Activated CD8-positive, alpha-beta T cell treated with anti-CD3 and anti-CD28 coated beads for 36 hours (primary cell): ENCODE measurements at places on chromosomes 11 and 22. TPM values are rescaled to one million over a fixed set of nuclear protein-coding genes. Genes with fewer than 3 reads are reported as not detected.

EFCAB6 gene
- total RNA-seq, result 0.29 TPM

PRR33 gene
- 0.16 TPM for total RNA-seq

GRCh38 chr11:93652161-93652597 is 9.3 kb upstream of the CEP295 start:
- peaks cover 2% of the 10 kb centered on the region for H3K4me1 ChIP-seq
- no peaks in the 10 kb centered on the region for H3K27me3 ChIP-seq
- no peak overlapping the region for H3K27ac ChIP-seq
- no peak for DNase-seq
- no peaks in the 10 kb centered on the region for H3K36me3 ChIP-seq
- no peak overlapping the region for H3K4me3 ChIP-seq

- no peaks in the 10 kb centered on the region for H3K36me3 ChIP-seq
- DNase-seq, result no peak
- no peak overlapping the region for H3K27ac ChIP-seq
- H3K4me3 ChIP-seq, result no peak overlapping the region
Measured at GRCh38 chr11:60389279-60389910, 6.9 kb upstream of the MS4A14 start.

RBFOX2 gene
- total RNA-seq, result 3.3 TPM

DBX1 gene
- not detected for total RNA-seq

- peaks cover 84% of the 10 kb centered on the region for H3K4me1 ChIP-seq
- peak; percentile 66 for DNase-seq
- no peaks in the 10 kb centered on the region for H3K27me3 ChIP-seq
- peak overlapping the region; percentile 74 for H3K27ac ChIP-seq
Measured at GRCh38 chr11:122721964-122722266, 66.4 kb downstream of the UBASH3B start.

CDC45 gene
- 111 TPM for total RNA-seq

GRCh38 chr11:84817998-84818397 is 809.1 kb downstream of the DLG2 start:
- no peaks in the 10 kb centered on the region for H3K36me3 ChIP-seq
- DNase-seq, result no peak
- no peak overlapping the region for H3K4me3 ChIP-seq
- H3K27me3 ChIP-seq, result no peaks in the 10 kb centered on the region

DNA sequence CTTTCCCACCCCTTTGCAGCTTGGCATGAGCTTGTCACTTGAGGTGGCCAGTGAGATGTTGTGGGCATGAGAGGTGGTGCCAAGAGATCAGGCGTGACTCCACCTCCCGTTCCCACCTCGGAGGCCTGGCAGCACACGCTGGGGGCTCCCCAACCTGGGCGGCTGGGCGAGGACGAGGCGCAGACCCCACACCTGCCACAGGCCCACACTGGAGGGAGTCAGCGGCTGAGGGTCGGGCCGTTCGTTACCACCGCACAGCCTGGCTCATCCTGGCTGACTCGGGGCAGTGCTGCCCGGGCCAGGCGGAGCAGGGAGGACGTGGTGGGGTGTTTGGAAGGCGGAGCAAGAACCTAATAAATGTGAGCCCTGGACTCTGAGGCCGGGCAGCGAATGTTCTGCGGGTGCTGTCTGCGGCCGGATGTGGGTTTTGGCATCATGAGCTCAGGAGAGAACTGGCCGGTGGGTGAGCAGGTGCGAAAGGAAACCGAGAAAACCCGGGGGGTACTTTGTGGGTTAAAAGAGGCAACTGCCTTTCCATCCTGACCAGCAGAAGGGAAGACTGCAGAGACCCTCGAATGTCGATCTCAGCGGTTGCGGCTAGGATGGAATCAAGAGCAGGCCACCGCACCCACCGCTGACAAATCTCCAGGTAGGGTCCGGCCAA is 10.2 kb upstream of the IFITM3 start:
- H3K4me3 ChIP-seq, result peak overlapping the region; percentile 28
- peak overlapping the region; percentile 68 for H3K27ac ChIP-seq
- DNase-seq, result peak; percentile 75
- H3K4me1 ChIP-seq, result peaks cover 65% of the 10 kb centered on the region
- no peaks in the 10 kb centered on the region for H3K27me3 ChIP-seq

GRCh38 chr11:126339073-126339862 is 16.2 kb upstream of the ST3GAL4 start:
- H3K36me3 ChIP-seq, result peaks cover 11% of the 10 kb centered on the region
- no peak for DNase-seq
- no peak overlapping the region for H3K27ac ChIP-seq
- H3K4me3 ChIP-seq, result no peak overlapping the region
- H3K4me1 ChIP-seq, result peaks cover 16% of the 10 kb centered on the region

MN1 gene
- total RNA-seq, result 0.16 TPM

- no peak overlapping the region for H3K4me3 ChIP-seq
- H3K27ac ChIP-seq, result no peak overlapping the region
- no peak for DNase-seq
- peaks cover 23% of the 10 kb centered on the region for H3K4me1 ChIP-seq
Measured at GRCh38 chr11:104614961-104615360, 283.3 kb downstream of the CASP12 start.

DNA sequence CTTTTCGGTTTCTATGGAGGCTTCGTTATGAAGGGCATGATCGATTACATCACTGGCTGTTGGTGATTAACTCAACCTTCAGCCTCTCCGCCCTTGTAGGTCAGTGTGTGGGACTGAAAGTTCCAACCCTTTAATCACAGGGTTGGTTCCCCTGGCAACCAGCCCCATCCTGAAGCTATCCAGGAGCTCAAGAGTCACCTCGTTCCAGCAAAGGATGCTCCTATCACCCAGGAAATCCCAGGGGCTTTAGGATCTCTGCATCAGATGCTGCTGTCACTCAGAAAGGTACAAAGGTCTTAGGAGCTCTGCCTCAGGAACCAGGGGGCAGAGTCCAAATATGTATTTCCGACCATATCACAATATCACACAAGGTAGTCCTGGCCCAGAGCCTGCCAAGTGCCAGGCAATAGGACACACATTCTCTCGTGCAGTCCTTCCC is 123.5 kb upstream of the PARVA start:
- no peaks in the 10 kb centered on the region for H3K27me3 ChIP-seq
- H3K27ac ChIP-seq, result no peak overlapping the region
- peaks cover 4% of the 10 kb centered on the region for H3K36me3 ChIP-seq
- no peak for DNase-seq
- H3K4me1 ChIP-seq, result no peaks in the 10 kb centered on the region

LMO2 gene
- total RNA-seq, result not detected

DNA sequence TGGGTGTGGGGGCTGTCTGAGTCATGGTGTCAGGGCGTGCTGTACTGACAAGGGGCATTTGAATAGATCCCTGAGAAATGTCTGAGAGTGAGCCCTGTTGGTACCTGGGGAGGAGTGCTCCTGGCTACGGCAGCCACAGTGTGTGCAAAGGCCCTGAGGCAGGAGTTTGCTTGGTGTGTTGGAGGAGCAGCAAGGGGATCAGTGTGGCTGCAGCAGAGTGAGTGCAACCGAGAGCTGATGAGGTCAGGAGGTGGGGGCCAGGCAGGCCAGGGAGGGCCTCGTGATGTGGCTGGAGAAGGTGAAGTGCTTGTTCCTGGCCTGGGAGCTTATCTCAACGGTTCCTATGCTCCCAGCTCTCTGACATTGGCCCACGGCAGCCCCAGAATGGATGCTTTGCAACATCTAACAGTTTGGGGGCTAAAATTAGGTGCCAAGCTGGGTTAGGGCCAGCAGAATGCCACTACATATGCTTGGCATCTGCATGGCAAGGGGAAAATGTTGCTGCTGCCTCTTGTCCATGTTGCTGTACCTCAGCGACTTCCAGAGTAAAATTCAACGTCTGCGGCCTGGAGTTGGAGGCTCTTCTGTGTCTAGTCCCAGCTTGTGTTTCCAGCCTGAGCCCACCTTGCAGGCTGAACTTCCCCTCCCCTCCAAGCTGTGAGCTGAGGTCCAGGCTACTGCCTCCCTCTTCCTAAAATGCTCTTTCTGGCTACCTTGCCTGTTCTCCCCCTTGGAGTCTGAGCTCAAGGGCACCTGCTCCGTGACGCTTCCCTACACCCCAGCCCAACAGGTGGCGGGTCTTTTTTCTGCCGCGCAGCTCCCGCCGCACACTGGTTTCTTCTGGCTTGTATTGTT is 48.2 kb upstream of the MYEOV start:
- DNase-seq, result no peak
- H3K4me3 ChIP-seq, result no peak overlapping the region
- peaks cover 3% of the 10 kb centered on the region for H3K27me3 ChIP-seq
- peaks cover 13% of the 10 kb centered on the region for H3K4me1 ChIP-seq
- H3K27ac ChIP-seq, result no peak overlapping the region
- no peaks in the 10 kb centered on the region for H3K36me3 ChIP-seq

DNA sequence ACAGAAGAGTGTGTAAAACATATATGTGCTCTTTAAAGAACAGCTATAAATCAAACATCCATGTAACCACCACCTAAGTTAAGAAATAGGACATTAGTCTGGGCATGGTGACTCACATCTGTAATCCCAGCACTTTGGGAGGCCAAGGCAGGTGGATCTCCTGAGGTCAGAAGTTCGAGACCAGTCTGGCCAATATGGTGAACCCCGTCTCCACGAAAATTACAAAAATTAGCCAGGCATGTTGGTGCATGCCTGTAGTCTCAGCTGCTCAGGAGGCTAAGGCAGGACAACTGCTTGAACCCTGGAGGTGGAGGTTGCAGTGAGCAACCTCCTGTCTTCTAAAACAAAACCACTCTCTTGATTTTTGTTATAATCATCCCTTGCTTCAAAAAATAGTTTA is 103.3 kb downstream of the LRRC32 start:
- no peak overlapping the region for H3K4me3 ChIP-seq
- H3K27me3 ChIP-seq, result peaks cover 32% of the 10 kb centered on the region
- H3K36me3 ChIP-seq, result no peaks in the 10 kb centered on the region
- no peak overlapping the region for H3K27ac ChIP-seq
- H3K4me1 ChIP-seq, result peaks cover 7% of the 10 kb centered on the region
- no peak for DNase-seq

GRCh38 chr11:117929916-117930570 is 841 bp upstream of the TMPRSS13 start:
- H3K27me3 ChIP-seq, result no peaks in the 10 kb centered on the region
- H3K4me3 ChIP-seq, result peak overlapping the region; percentile 39
- DNase-seq, result no peak
- peaks cover 72% of the 10 kb centered on the region for H3K4me1 ChIP-seq
- H3K27ac ChIP-seq, result peak overlapping the region; percentile 98
- H3K36me3 ChIP-seq, result no peaks in the 10 kb centered on the region
